ENCODE measurements at places on chromosomes 2 and 18.

GRCh38 chr2:209526561-209526960, 102.7 kb downstream of the MAP2 start:
- DNase-seq, result no peak

GRCh38 chr2:165632594-165632993, 161.5 kb downstream of the GALNT3 start:
- no peak for DNase-seq

- DNase-seq, result no peak
Measured at GRCh38 chr2:174914853-174915760, 90.1 kb downstream of the CHN1 start.

DNA sequence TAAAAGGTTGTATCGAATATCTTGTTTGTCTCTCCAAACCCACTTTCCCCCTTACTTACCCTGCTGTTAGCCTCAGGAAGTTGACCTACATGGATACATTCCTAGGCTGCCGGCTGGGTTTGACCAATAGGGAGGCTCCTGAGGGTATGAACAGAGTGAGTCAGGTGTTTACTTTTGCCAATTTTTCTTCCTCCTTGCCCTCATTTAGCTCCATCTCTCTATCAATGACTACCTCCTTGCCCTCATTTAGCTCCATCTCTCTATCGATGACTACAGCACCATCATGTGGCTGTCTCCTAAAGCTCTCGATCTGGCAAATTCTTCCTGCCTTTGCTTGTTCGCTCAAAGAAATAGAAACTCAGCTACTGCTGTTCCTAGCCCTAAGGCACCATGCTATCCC, 571.9 kb upstream of the CRIM1 start:
- no peak for DNase-seq

GRCh38 chr2:226450141-226450540, 349.5 kb downstream of the IRS1 start:
- no peak for DNase-seq

DNA sequence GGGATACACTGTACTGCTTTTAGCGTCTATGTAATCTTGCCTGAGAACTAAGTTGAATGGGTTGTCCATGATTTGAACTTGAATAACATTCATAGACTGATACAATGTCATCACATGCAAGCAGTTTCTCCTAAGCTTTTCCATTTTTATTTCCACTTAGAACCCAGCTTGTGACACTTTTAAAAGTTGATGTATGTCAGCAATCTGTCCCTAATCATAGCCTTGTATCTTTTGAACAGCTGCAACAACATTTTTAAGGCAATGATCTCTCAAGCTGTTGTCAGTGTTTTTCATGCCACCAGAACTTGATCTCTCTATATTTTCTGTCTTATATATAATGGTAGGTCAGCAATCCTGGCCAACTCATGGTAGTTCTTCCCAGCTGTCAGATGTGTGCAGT, 185.0 kb downstream of the DOK6 start:
- no peak for DNase-seq

DNA sequence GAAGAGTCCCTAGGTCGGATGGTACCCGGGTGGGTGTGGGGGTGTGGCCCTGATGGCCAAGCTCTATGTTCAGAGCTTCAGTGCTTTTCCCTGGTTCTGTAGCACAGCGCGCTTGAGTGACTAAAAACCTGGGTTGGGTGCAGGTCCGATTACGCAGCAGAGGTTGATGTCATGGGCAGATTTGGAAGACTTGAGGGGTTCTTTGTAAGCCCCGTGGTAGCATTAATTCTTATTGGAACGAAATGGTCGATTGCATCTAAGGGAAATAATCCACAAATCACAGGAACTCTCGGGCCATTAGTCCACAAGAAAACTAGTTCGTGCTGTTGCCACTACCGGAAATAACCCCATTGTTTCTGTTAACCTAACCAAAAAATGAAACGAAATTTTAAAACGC, 9.0 kb downstream of the HOXD8 start:
- DNase-seq, result peak; percentile 46

DNA sequence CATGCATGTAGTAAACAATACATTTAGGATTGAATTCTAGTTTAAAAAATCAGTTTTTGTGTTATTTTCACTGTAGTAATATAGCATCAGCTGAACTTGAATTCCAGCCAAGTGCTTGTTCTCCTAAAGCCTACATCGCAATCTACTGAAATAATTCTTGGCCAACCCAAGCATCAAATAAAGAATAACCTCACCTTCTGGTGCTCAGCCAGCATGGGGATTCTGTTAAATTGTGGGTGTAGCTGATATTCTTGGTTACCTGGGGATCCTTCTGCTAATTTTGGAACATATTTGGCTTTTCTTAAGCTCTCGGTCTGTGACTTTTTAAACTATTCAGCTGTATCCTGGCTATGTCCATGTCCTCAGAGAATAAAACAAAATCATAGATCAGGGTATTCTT, 248.8 kb downstream of the NRXN1 start:
- DNase-seq, result no peak

- DNase-seq, result no peak
Measured at GRCh38 chr2:8802741-8803140, 34.7 kb downstream of the KIDINS220 start.

DNA sequence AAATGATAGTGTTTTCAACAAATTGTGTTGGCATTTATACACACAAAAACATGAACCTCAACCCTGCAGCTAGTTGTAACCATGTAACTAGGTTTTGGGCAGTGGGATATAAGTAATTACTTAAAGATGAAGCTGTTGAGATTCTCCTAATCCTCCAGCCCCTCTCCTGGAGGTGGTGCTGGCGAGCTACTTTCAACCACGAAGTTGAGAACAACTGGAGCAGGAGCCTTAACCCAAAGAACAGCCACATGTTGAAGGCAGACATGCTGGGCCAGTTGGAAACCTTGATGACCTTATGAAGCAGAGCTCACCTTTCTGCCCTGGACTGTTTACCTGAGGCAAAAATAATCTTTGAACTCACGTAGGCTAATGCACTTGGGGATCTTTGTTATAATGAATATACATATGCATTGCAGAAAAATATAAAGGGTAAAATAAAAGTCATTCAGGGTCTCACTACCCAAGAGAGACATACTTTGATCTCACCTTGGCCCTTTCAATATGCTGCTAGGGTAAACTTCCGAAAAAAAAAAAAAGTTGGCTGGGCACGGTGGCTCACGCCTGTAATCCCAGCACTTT, 89.6 kb upstream of the NPAS2 start:
- DNase-seq, result no peak

- no peak for DNase-seq
Measured at GRCh38 chr2:72036173-72036545, 111.5 kb downstream of the CYP26B1 start.

- no peak for DNase-seq
Measured at GRCh38 chr2:46387292-46387691, 90.1 kb downstream of the EPAS1 start.

GRCh38 chr2:189232759-189233406, 53.3 kb upstream of the COL5A2 start:
- DNase-seq, result no peak

DNA sequence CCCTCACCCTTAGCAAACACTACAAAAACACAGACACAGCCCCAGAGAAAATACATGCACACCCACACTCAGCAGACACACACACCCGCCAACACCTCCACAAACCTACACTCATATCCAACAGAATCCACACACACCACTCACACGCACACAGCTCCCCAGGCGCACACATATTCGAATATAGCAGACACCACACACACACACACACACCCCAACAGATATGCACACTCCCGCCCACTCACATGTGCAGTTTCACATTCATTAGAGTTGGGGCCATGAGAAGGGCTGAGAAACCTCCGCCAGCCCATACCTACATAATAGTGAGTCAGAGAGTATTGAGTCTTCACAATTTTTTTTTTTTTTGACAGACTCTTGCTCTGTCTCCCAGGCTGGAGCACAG, 29.4 kb upstream of the NOTO start:
- DNase-seq, result no peak

GRCh38 chr2:12844511-12844910, 127.8 kb downstream of the TRIB2 start:
- no peak for DNase-seq

DNA sequence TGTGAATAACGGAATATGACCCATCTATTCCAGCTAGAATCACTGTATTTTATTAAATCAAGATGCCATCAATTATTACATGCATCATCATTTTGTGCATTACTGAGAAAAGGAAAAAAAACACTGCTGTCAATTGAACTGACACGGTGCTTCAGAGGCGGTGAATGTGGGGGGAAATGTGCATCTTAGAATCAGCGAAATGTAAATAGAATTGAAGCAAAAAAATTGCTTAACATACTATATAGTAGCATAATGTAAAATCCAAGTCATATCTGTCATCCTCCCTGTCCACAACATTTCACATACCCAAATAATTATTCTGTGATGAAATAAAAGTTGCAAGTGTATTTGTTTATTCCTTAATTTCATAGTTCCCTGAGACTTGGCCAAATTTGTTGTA, 84.6 kb downstream of the PRKRA start:
- no peak for DNase-seq

- no peak for DNase-seq
Measured at GRCh38 chr2:234102112-234102511, 51.6 kb downstream of the SPP2 start.

- no peak for DNase-seq
Measured at GRCh38 chr18:63850636-63851035, 36.9 kb upstream of the SERPINB2 start.

- peak; percentile 57 for DNase-seq
Measured at GRCh38 chr2:71545572-71546274, 92.4 kb downstream of the DYSF start.

- DNase-seq, result no peak
Measured at GRCh38 chr2:183998797-183999190, 599.5 kb upstream of the ZNF804A start.

DNA sequence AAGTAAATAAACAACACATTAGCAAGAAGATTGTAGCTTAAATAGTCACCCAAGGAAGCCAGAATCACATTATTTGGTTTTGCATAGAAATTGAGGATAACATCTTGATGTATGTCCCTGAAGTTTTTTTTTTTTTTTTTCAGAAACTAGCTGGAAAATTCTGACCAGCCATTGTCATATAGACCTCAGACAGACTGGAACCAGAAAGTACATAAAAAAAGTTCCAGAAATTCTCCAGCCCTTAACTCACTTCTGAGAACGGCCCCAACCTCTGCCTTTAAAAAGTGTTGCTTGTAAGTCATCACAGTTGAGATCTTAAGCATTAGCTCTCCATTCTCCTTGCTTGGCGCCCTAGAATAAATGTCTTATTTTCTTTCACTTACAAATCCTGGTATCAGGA, 350.5 kb downstream of the CCDC85A start:
- no peak for DNase-seq

DNA sequence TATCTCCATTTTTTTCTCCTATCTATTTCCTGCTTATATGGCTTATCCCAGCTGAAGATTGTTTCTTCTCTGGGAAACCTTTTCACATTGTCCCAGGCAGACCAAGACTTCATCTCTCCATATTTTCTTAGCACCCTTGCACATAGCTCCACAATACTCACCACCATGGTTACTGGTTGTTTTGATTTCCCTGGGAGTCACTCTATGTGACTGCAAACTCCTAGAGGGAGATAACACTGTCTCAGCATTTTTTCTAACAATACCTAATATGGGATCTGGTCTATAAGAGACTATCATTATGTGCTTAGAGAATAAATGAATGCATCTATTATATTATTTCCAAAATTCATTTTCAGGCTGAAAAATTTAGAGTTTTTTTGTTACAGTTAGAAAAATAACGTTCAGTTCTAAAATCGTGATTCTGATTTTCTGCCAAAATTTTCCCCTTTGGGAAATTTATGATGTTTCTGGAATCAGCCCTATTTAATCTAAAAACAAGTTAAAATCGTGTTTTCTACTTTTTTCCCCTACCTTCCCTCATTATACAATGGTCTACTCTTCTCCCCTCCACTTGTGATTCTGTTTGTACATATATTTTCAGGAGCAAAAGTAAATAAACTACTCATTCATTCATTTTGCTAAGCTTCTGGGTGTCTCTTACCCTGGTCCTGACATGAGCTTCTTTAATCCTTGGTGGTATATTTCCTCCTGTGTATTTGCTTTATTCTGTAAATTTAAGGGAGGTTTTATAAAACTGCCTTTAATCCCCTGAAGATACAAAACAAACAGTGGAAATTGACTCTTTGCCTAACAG, 95.4 kb downstream of the HNMT start:
- no peak for DNase-seq

DNA sequence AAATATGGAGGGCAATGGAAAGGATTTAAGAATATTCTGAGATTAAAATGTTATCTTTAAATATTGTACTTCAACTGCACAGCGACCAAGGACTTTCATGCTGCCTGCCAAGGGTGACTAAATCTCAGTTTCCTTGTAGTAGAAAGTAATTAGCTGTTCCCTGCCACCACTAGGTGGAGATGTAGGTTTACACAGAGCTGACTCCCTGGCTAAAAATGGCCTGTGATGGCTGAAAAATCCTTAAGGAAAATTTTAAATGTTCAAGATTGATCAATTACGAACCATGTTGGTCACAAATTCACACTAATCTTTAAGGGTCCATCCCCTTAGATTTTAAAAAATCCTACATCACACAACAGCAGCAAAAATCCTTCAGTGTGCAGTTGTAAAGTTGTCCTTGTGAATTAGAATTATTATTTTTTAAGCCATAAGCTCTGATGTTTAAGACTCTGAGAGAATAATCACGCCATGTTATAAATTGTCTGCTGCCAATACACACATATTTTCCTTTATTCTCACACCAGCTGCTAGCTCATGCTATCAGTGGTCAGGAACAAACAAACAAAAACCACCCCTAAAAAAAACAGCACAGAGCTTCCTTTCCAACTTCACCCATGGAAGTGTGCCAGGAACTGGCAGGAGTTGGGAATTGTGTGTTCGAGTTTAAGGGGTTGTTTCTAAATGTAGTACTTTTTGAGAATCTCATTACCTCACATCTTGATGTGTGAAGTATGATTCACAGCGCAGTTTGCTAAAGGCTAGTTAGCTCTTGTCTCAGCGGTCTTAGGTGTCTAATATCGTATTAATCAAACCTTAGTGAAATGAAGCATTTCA, 399.8 kb downstream of the TMEM182 start:
- peak; percentile 17 for DNase-seq

DNA sequence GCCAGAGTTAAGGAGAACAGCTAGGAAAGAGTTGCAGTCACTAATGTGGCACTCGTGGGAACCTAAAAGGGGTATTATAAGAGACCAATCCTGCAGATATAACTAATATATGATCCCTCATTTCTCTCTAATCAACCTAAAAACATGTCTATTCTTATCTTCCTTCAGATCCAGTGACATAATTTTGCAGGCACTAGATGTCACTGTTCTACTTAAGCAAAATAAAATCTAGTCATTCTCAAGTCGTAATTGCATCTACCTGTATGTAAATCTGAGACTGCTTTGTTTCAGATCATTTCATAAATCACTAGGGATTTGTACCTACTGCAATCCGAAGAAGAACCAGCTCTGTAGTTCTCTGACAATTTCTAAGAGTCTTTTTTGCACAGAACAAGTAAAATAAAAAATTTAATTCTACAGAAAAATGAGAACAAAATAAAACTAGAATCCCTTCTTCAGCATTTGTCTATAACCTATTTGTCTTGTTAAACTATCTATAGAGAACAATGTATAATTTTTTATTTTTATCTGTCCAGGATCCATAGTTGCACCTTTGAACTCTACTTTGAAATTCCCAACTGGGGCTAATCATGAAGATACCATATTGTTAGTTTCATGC, 56.5 kb upstream of the ERBB4 start:
- no peak for DNase-seq
